ENCODE measurements at places on chromosomes 11 and 22.
A peak's percentile ranks its signal among the peaks of the same experiment; 100 is the strongest.

DNA sequence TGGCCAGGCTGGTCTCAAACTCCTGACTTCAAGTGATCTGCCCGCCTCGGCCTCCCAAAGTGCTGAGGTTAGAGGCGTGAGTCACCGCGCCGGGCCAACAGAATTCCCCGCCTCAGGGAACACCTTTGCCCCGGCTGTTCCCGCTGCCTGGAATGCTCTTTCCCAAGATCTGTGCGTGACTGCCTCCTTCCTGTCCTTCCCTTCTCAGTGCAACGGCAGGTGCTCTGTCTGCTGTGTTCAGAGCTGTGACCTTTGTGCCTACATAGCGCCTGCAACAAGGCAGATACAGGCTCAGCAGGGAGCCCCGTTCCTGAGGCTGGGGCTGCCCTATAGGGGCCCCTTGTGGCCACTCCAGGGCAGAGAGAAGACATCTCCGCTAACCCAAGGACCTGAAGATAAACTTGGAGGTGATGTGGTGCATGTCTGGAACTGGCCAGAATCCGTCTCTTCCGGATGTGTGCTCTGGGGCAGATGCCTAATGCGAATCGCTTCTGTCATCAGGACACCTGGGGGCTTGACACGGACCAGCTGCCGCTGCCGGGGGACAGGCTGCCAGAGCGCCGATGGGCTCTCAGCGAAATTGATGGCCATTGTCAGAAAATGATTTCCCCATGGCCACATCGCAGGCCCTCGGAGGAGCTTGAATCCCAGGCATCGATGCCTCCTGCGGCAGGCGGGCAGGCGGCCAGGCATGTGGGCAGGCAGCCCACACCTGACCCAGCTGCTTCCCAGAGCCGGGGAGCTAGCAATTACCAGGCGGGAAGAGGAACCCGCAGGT is 43.5 kb upstream of the TCF20 start:
- DNase-seq, result no peak

DNA sequence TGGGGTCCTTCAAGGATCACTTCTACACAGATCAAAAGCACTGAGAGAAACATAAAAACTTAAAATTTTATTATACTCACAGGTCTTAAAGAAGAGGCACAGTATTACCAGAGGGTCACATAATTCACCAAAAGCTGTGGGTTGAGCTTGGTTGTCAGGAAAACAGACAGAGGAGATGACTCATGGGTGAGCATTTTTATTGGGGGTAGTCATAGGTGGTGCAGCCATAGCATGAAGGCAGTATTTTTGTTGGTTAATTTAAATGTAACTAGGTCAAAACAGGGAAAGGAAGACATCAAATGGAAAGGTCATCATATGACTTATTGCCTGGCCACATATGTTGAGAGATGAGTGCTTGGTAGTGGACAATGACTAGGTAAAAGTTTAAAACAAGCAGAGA is 24.2 kb downstream of the OR5B17 start:
- DNase-seq, result no peak

DNA sequence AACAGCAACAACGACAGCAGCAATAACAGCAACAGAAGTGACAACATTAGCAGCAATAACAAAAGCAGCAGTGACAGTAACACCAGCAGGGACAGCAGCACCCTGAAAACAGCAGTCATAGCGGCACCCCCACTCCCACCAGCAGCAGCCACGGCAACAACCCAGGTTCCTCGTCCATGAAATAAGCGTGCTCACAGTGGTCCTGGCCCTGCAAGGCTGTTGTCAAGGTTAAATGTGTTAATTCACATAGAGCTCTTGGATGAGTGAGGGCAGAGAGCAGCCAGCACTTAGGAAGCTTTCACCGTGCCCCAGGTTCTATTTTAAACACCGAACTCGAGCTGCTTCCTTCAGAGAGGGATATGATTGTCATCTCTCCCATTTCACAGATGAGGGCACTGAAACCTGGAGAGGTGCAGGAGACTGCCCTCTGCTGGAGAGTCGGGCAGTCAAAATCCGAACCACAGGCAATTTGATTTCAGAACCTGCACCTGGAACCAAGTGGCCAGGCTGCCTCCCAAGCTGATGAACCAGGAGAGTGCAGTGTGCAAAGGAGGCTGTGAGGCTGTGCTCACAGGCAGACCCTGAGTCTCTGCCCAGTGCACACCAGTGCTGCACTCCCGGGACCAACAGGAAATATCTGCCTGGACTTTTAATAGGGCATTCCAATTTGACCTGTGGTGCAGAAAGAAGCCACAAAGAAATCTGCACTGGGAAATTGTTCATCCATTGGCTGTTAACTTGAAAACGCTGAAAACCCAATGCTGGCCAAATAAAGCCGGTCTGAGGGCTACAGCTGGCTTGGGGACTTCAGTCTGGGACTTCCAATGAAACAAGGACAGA is 22.9 kb upstream of the FGF3 start:
- no peak for DNase-seq

DNA sequence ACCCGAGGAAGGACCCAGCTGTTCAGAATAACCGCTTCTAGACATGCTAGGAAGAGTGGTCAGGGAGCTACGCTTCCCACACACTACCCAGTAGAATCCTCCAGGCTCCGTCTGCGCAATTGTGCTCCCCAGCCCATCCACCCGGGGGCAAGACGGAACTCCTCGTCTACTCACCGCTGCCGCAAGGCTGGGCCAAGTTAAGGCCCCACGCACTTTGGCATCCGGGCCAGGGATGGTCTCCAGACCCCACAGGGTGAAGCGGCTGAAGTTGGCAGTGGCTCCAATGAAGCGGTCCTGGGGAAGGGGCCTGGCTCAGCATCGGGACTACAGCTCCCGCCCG is 757 bp downstream of the RNASEH2C start:
- DNase-seq, result peak; percentile 70

- peak; percentile 43 for DNase-seq
Measured at GRCh38 chr22:20463324-20464095, 25.9 kb upstream of the SCARF2 start.

GRCh38 chr11:7281809-7282208 is 30.1 kb downstream of the SYT9 start:
- DNase-seq, result no peak

DNA sequence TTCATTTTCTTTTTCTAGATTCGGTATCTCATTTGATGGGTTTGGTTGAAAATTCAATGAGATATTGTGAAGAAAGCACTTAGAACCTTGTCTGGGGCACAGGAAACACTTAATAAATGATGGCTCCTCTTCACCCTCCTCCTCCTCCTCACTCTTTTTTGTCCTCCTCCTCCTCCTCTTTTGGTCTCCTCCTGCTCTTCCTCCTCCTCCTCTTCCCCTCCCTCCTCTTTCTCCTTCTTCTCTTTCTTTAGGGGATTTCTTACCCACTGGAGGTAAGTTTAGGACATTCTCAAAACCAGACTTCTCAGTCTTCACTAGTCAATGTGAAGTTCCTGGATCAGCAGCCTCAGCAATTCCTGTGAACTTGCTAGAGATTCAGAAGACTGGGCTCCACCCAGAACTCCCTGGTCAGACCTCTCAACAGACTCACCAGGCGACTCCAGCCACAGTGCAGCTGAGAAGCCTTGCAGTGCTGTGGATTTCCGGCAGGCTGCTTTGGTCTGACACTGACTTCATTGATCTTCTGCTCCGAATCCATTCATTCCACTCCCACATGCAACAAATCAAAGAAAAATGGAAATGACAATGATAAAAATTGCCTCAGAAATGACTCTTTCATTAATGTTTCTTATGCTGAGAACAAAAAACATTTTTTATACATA is 368.6 kb upstream of the B3GAT1 start:
- DNase-seq, result no peak

- no peak for DNase-seq
Measured at GRCh38 chr11:79139900-79140299, 300.9 kb downstream of the TENM4 start.

DNA sequence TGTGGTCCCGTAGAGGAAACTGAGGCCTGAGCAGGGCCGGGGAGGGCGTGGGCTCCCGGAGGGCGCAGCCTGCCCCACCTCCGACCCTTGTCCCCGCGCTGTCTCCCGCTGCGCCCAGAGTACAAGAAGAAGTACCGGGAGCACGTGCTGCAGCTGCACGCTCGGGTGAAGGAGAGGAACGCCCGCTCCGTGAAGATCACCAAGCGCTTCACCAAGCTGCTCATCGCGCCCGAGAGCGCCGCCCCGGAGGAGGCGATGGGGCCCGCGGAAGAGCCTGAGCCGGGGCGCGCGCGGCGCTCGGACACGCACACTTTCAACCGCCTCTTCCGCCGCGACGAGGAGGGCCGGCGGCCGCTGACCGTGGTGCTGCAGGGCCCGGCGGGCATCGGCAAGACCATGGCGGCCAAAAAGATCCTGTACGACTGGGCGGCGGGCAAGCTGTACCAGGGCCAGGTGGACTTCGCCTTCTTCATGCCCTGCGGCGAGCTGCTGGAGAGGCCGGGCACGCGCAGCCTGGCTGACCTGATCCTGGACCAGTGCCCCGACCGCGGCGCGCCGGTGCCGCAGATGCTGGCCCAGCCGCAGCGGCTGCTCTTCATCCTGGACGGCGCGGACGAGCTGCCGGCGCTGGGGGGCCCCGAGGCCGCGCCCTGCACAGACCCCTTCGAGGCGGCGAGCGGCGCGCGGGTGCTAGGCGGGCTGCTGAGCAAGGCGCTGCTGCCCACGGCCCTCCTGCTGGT is 1.9 kb downstream of the NLRP6 start:
- DNase-seq, result no peak

- DNase-seq, result no peak
Measured at GRCh38 chr11:103528596-103528995, 419.4 kb downstream of the DYNC2H1 start.

GRCh38 chr11:13321431-13321830 is 43.8 kb downstream of the BMAL1 start:
- no peak for DNase-seq

DNA sequence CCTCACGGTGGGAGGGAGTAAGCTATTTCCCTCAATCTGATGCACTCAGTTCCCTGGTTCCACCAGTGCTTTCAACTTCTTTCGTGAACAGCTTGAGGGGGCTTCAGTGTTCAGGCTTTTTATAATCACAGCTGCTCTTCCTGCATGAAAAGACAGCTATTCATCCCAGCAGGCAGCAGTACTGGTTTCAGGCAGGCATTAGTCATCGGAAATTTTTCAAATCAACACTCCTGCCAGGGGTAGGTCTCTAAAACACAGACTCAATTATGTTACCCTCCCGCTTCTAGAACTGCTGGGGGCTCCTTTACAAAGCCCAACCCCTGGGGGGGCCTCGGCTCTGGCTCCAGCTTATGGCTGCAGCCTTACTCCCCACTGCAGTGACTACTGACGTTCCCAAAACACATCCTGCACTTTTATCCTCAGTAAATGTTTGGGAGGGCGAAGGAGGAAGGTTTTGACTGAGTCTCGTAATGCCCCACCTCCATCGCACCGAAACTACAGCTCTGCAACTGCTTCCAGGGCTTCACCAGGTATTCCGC is 5.8 kb downstream of the POLDIP3 start:
- DNase-seq, result no peak

DNA sequence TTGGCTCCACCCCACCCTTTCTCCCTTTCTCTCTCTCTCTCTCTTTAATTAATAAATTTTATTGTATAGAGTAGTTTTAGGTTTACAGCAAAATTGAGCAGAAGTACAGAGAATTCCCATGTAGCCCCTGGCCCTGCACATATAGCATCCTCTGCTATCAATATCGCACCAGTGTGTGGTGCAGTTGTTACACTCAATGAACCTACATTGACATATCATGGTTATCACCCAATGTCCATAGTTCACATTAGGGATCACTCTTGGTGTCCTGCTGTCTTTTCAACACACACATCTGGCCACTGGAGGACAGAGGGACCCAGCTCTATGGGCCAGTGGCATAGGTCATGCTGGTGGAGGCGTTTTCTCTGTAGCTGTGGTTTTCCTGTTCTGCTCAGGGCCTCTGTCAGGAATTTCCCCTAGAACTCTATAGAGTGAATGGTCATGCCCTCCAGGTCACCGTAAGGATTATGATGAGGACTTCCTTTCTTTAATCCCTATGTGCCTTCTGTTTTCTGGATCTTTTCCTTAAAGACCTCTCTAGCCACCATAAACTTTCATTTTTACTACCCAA is 98.2 kb upstream of the NAV2 start:
- no peak for DNase-seq

- no peak for DNase-seq
Measured at GRCh38 chr22:39091126-39092081, 5.6 kb upstream of the APOBEC3H start.

DNA sequence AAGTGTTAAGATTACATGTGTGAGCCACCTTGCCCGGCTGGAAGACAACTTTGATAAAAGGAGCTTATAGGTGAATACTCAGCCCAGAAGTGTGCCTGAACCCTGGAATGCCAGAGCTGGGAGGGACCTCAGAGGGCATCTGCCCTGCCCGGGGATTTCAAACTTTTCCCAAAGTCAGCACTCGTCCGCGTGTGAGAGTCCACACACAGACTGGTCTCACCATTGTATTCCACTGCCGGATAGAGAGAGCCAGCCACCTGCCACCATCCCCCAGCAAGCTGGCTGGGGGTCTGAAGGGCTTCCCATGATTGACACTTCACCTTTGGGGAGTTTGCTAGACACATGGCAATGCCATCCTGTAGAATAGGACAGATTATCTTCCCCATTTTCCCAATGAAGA is 49.2 kb downstream of the APOL3 start:
- DNase-seq, result no peak

- DNase-seq, result no peak
Measured at GRCh38 chr11:46948378-46949131, 12.0 kb downstream of the CSTPP1 start.

DNA sequence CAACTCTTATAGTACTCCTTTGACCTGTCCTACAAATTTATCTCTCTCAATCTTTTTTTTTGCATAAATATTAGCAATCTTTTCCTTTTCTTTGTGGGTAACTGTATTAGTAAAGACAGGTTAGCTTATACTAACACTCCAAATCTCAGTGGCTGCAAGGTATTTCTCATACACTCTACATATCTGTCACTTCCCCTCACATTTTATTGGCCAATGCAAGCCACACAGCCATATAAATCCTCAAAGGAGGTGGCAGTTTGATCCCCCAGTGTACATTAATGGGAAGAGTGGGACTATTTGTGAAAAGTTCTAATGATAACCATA is 42.6 kb upstream of the EED start:
- DNase-seq, result peak; percentile 87

DNA sequence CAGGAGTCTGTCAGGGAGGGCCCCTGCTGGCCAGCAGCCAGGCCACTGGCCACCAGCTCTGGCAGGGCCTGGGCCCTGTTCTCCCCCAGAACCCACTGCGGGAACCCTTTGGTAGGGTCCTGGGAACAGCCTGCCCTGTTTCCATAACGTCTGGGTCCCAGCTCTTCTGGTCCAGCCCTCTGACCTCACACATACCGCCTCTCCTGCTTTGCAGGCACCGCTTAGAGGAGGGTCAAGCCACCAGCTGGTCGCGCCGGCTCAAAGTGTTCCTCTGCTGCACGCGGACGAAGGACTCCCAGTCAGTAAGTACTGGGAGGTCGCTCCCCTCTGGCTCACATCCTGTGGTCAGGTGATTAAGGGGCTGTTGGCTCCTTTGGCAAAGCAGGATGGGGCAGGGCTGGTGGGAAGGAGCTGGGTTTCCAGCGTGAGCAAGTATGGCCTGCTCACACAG is 26.6 kb upstream of the MYRF start:
- no peak for DNase-seq

DNA sequence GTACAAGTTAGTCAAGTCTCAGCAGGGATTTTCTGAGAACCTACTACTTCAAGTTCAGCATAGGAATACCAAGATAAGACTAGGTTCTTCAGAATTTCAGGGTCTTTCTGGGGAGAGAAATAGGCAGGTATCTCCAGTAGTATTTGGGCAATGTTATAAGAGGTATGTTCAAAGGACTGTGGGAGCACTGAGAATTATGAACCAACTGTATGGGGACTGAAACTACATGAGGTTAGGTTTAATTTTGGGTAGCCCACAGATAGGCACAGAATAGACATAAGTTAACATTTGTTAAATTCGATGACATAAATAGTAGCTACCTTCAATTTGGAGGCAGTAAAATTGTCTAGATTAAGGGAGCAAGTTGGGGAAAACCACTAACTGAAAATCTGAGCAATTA is 9.2 kb upstream of the GAB2 start:
- DNase-seq, result no peak
